ENCODE measurements at places on chromosomes 7 and 10. TPM values are rescaled to one million over a fixed set of nuclear protein-coding genes. Genes with fewer than 3 reads are reported as not detected.

Gene ZNF365
- 0.18 TPM for total RNA-seq

DNA sequence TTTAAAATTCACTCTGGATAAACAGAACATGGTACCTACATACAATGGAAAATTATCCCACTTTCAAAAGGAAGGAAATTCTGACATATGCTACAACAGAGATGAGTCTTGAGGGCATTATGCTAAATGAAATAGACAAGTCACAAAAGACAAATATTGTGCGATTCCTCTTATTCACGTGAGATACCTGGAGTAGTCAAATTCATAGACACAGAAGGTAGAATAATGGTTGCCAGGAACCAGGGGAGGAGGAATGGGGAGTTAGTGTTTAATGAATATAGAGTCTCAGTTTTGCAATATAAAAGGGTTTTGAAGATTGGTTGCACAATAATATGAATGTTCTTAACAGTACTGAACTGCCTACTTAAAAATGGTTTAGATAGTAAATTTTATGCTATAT is 69.8 kb upstream of the WAC start:
- no peak for DNase-seq

DNA sequence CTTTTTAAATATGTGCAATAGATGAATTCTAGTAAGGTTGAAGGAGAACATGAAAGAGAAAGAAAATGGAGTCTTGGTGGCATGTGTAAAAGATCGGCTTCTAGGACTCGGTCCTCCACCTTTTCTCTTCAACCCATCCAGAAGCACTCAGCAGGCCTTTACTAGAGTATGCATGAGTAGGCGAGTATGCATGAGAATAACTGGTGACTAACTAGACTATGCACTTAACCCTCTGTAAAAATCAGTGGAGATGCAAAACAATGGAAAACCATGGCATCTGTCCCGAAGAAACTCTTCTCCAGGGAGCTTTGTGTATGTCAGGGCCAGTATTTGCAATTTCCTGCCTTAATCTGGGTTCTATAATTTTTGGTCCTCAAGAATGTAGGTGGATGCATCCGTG is 40.0 kb upstream of the GRB10 start:
- DNase-seq = no peak

Gene HPSE2
- total RNA-seq = 1.7 TPM

Gene VWDE
- total RNA-seq = 2.8 TPM

DNA sequence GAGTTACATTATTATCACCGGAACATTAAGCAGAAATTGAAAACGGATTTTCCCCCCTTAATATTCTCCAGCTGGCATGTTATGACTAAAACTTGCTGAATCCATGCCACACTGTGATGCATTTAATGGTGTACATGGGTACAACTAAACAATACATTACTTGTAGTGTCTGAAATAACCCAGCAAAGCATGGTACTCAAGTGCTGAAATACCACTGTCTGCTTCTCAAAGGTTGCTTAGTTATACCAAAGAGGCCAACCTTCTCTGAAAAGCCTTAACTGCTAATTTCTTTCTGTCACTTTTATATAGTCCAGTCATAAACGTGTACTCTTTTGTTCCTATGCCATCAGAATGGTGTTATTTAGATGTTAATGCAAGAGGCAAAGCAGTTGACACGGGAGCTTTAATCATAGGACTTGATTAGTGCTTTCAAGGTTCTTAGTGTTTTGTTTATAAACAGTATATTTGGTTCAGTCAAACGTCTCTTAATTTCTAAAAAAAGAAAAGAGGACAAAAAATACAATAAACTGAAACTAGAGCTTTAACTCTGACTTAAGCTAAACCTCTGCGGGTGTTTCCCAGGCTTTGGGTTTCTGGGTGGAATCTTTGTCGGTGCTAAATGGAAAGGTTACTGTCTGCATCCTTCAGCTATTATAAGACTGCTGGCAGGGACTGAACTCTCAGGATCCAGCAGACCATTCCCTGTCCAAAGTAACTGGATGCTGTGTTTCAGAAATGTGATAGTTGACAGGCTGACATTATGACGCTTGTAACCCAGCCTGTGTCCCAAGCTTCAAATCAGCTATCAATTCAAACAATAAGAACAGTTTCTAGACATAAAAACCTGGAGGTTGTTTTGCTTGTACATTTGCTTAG is 202.6 kb downstream of the PPP1R3A start:
- DNase-seq = no peak

- peak; percentile 62 for DNase-seq
Measured at GRCh38 chr7:87152897-87153641, 816 bp downstream of the DMTF1 start.

Gene LIPN
- total RNA-seq = 0.31 TPM

Gene HMX3
- not detected for total RNA-seq

- no peak for DNase-seq
Measured at GRCh38 chr10:25972631-25973030, 38.6 kb downstream of the MYO3A start.

DNA sequence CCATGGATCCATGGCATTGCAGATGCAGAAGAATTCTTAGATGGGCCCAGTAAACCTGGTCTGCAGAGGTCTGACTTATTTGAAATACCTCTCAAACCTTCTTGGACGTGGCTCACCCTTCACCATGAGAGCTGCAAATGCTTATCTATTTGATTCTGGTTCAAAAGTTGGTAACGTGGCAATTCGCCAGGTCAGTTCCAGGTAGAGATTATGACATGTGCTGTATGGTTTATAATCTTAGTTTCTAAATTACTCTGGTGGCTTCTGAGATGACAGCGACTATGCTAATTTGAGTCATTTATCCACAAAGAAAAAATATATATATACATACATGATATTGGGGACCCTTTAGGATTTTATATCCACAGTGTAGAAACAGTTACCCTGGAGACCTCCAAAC is 68.8 kb downstream of the NRP1 start:
- DNase-seq = no peak

DNA sequence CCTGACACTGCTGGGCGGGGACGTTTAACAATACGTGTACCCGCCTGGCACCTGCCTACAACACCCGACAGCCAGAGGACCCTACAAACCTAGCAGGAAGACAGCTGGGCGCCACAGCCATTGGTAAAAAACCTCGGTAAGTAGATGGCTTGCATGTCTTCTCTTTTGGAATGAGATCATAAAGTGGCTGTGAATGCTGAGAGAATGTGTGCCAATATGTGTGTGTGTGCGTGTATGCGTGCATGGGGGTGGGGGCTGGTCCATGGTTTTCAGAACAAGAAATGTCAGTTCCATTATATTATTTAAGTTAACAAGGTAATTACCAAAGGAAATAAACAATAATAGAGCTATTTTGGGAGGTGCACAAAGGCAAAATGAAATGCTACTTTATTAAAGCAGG is 39.2 kb downstream of the PAPOLB start:
- DNase-seq = no peak

DNA sequence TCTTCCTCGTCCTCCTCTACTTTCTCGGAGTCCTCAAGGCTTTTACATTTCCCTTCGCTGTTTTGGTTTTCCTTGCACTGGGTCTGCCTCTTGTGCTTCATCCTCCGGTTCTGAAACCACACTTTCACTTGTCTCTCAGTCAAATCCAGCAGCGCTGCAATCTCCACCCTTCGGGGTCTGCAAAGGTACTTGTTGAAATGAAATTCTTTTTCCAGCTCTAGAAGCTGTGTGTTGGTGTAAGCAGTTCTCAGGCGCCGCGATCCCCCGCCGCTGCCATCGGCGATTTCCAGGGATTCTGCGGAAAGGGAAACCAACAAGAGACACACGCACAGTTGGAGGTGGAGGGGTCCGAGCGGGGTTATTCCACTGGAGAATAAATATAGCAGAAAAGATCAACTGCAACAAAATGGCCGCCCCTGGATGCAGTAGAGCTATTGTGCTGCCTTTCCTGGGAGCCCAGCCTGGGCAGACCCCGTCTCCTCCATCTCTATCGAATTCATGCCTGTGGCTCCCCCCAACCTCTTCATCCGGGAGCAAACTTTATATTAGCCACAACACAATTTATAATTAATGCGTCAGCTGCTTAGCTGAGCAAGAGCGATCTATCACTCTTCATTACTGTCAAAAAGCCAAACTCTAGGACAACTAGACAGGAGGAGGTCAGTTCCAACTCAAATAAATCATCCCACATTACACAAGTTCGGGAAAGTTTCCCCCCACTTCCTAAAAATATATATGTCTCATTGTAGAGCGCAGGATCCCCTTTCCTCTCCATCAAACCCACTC is 1.1 kb downstream of the HOXA2 start:
- no peak for DNase-seq

DNA sequence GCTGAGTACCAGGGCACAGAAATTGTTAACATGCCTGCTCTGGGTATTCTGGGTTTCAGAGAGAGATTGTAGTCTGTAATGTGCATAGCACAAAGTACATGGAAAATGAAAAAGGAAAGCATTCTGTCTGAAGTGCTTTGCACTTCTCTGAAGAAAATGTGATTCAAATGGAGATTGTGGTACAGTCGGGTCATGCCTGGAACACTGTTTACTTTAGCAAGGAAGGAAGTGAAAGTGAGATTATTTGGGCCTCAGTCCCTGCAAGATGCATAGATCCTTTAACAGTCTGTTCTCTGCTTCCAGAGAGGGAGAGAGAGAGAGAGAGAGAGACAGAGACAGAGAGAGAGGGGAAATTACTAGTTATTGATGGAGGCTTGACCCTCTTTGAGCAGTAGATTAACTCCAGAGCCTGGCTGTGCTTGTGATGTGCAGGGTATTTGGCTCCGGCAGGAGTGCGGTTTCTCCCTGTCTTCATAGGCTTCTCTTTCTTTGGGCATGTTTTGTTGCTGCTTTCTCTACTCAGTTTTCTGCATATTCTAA is 5.4 kb downstream of the VWC2 start:
- no peak for DNase-seq

GRCh38 chr10:30789806-30790205 is 160.3 kb upstream of the LYZL2 start:
- no peak for DNase-seq

- no peak for DNase-seq
Measured at GRCh38 chr7:55105952-55106351, 87.1 kb downstream of the EGFR start.

- DNase-seq = no peak
Measured at GRCh38 chr10:104277785-104278184, 8.8 kb downstream of the GSTO2 start.

GRCh38 chr7:99863847-99864440 is 12.9 kb downstream of the OR2AE1 start:
- no peak for DNase-seq

Gene NPC1L1
- total RNA-seq = 0.45 TPM

DNA sequence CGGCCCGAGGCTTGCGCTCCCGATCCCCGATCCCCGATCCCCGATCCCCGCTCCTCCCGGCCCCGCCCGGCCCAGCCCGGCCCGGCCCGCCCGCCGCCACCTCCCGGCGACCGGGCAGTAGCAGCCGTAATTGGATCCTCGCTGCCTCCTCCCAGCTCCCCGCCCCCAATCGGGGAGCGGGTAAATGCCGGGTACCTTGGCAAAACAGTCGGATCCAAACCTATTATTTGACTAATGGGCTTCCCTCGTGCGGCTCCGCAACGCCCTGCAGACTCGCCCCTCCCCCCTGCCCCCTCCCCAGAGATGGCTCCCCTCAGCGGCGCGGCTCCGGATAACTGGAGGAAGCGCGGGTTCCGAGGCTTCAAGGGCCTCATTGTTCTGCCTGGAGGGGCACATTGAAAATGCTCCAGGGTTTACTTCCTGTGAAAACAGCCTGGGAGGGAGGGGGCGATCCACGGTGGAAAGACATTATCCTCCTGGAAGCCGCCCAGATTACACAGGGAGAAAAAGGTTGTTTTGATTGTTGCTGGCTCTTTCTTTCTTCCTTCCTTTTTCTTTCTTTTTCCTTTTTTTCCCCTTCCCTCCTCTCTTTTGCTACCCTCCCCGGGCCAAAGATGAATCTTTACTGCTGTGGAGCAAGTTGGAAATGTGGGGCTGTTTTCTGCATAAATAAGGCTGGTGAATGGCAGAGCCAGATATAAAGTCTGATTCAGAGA is 94.7 kb upstream of the ZMIZ1 start:
- peak; percentile 89 for DNase-seq

GRCh38 chr10:13674645-13675588 is 88.2 kb downstream of the PRPF18 start:
- no peak for DNase-seq

Gene PDE1C
- total RNA-seq = 23.3 TPM

DNA sequence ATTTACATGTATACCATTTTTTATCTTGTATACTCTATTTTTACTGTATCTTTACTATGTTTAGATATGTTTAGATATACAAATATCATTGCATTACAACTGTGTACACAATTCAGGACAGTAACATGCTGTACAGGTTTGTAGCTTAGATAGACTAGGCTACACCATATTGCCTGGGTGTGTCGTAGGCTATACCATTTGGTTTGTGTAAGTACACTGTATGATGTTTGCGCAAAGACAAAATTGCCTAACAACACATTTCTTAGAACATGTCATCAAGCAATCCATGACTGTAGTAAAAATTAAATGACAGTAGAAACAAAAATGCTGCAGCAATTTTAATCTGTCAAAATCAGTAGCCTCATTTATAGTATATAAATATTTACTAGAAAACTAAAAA is 812.2 kb downstream of the GRM8 start:
- DNase-seq = no peak

- peak; percentile 30 for DNase-seq
Measured at GRCh38 chr7:128928882-128929788, 8.6 kb upstream of the IRF5 start.

Gene CTTNBP2
- total RNA-seq = 21.5 TPM

Gene SMKR1
- total RNA-seq = 0.36 TPM

Gene TRIL
- 9.7 TPM for total RNA-seq

DNA sequence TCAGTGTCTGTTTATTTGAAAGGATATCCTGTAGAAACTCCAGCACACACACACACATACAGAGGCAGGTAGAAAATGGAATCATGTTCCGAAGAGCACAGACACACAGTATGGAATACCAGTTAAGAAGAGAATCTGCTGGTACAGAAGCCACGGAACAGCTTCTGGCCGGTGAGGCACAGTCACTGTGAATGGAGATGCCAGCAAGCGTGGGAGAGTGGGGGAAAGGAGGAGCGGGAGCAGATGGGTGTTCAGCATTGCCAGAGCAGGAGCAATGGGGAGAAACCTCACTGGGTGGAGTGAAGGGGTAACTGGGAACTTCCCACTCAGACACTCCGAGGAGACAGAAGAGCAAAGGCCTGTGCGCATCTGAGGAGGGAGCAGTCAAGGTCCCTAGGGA is 9.5 kb upstream of the IMPDH1 start:
- no peak for DNase-seq

GRCh38 chr10:34049887-34050286 is 715.4 kb upstream of the NRP1 start:
- DNase-seq = no peak

DNA sequence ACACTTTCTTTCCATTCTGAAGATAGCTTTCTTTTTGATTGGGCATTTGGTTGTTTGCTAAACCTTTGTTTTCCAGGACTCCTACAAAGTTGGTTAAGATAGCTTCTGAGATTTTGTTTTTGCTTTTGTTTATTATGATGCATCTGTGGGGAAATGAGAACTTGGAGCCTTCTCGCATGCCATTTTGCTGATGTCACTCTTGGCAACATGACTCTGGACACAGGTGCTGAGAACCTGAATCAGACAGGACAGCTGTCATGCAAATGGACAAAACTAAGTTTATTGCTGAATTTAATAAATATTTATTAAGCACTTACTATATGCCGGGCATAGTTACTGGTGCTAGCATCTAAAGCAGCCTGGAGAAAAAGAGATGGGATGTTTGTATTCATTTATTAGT is 274.1 kb downstream of the ZEB1 start:
- no peak for DNase-seq
